ENCODE measurements at places on chromosomes 1 and 21.

GRCh38 chr1:4323309-4323708 lies 331.1 kb upstream of the AJAP1 start:
- DNase-seq = no peak

GRCh38 chr1:243638186-243638585 lies 211.9 kb downstream of the AKT3 start:
- DNase-seq = no peak

DNA sequence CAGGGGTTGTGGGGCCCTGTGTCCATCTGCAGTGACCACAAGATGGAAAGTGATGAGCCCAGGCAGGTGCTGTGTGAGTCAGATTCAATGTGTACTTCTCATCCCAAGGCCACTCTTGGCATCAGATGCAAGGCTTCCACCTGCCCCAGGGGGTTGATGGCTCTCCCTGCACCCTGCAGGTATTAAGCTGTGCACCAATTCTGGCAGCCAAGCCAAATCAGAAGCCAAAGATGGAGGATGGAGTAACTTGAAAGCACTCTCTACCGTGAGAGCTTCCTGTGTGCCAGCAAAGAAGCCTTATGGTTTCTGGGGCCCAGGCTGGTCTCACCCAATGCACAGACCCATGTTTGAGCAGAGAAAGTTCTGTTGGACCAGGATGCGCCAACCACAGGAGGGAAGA lies 44.3 kb upstream of the TENT5C start:
- no peak for DNase-seq

DNA sequence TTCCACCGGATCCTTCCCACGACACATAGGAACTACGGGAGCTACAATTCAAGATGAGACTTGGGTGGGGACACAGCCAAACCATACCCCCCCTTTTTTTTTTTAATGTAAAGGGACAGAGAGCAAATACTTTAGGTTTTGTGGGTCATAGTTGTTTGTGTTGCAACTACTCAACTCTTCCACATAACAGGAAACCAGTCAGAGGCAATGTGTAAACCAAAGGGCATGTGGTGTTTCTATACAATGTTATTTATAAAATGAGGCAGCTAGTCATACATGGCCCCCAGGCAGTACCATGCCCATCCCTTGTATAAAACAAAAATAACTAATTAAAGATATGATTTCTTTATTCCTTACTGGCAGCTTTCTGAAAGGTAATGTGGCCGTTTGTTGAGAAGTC lies 845.4 kb upstream of the ADAMTS5 start:
- DNase-seq = no peak

DNA sequence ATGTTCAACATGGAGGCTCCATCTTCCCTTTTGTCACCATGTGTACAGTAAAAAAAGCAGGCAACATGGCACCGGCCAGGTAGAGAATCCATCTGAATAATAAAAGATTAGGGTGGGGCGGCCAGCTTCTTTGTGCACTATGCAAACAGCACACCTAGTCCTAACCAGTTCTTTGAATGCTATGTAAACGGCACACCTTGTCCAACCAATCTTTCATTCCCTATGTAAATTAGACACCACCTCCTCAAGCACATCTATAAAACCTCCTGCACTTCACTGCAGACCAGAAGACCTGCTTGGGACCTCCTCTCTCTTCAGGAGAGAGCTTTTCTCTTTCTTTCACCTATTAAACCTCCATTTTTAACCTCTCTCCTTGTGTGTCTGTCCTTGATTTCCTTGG lies 28.2 kb downstream of the TFB2M start:
- DNase-seq = no peak

GRCh38 chr1:227547310-227548118 lies 15.8 kb upstream of the ZNF678 start:
- DNase-seq = no peak

DNA sequence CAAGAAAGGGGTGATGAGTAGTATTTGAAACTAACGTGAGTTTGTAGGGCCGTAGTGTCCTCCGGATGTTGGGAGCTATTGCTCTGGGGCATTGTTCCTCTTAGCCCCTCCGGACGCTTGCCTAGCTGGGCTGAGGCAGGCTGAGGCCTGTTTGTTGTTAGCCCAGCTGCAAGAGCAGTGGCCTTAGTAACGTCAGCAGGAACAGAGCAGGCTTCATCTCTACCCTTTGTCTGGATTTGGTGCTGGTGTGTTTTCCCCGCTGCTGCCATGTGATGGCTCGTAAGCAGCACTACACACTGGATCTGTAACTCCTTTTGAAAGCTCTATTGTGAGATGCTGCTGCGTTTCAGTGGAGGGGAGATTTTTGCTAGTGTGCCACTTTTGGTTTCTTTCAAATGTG lies 57.6 kb downstream of the DNM3 start:
- no peak for DNase-seq

DNA sequence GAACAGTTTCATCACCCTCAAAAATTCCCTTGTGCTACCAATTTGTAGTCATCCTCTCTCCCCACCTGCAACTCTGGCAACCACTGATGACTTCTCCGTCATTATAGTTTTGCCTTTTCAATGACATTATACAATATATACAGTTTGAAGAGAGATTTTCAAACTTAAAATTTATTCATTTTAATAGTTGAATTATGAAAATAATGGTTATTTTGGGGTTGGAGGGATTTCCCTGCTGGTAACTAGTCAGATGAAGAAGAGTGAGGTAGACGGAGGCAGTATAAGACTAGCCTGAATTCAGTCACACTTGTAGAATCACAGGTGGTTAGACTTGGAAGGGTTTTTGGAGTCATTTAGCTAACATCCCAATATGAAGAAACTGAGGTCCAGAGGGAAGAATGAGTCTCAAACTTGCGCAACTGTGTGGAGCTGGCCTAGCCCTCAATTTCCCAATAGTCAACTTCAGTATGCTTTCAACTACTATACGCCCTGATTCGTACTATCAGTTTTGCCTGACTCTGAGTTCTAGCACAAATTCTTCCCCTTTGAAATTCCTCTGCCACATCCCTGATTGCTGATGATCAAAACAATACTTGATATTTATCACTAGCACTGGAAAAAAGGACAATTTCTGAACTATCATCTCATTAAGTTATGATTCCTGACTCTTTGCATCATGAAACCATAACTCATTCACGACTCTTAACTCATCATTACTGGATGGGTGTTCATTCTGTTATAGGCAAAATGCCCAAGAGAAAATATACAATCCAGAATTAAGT lies 54.2 kb downstream of the VANGL2 start:
- no peak for DNase-seq

DNA sequence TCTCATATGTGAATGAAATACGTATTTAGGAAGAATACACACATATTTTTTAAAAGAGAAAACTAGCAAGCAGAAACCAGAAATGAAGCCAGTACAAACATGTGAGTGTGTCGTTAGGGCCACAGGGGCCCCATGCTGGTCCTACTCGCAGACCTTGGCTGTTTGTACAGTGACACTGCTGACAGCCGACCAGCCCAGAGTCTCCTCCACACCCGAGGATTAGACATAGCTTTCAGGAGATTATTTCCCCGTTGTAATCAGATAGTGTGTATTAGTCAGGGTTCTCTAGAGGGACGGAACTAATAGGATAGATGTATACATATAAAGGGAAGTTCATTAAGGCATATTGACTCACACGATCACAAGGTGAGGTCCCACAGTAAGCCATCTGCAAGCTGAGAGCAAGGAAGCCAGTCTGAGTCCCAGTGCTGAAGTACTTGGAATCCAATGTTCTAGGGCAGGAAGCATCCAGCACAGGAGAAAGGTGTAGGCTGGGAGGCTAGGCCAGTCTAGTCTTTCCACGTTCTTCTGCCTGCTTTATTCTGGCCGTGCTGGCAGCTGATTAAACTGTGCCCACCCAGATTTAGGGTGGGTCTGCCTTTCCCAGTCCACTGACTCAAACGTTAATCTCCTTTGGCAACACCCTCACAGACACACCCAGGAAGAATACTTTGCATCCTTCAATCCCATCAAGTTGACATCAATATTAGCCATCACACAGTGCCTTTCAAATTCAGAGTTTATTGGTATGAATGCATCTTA lies 51.2 kb downstream of the DIP2A start:
- DNase-seq = no peak

- DNase-seq = no peak
Observed at GRCh38 chr1:184002071-184002470, 35.5 kb downstream of the COLGALT2 start.

DNA sequence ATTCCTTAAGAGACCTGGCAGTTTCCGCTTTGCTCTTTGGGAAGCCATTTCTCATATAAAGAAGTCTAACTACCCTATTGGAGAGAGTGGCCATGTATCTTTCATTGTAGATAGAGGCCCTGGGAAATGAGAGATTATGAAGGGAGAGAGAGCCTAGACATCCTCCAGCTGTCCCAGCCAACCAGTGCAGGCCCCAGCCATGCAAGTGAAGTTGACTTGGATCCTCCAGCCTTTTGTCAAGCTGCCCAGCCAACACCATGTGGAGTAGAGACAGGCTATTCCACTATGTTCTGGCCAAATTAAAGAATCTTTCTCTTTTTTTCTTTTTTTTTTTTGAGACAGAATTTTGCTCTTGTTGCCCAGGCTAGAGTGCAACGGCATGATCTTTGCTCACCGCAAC lies 7.1 kb upstream of the ANP32E start:
- DNase-seq = no peak

DNA sequence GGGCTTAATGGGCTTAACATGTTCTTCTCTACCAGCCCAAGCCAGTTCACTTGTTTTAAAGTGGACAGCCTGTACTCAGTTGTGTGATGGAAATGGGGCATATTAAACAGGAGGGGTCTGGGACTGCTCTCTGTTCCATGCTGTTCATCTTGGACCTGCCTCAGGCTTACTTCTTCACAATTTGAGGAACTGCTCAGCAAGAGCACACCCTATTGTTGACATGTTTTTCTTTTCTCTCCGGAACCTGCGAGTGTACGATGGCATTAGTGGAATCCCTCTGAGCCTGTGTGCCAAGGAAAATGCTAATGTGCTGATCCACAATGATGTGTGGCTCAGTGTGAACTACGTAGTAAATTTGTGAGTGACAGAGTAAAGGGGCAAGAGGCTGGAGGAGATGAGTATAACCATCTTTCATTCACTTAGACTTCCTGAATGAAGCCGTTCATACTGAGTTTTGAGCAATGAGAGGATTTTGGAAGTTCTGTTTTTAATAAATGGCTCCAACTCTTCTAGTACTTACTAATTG lies 6.9 kb downstream of the AHCYL1 start:
- no peak for DNase-seq

- no peak for DNase-seq
Observed at GRCh38 chr1:36248250-36248894, 24.1 kb downstream of the THRAP3 start.

DNA sequence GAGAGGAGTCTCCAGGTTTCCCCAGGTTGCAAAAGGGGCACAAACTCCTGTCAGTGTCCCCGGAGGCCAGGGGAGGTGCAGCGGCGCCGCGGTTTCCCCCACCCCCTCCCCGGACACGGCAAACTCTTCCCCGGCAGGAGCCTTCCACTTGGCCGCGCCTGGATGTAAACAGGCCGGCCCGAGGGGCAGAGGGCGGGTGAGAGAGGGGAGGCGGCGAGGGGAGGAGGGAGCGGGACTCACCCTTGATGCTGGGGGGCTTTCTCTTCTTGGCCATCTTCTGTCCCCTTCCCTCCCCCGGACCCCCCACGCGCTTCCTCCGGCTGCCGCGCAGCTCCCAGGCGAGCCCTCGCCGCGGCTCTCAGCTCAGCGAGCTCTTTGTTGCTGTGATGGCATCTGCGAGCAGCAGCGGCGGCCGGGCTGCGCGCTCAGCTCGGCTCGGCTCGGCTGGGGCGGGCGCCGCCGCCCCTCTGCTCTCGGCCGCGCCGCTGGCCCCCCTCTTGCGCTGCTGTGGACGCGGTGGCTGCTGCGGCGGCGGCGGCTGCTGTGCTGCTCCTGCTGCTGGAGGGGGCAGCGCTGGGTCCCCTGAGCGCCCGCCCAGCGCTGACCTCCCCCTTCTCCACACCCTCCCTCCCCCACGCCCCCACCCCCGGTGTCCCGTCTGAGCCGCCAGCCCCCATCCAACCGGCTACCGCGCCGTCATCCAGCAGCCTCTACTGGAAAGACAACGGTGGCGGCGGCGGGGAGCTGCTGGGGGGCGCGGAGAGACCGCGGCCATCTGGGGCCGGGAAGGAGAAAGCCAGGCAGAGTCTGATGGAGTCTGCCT lies 4.9 kb upstream of the SLC44A5 start:
- no peak for DNase-seq

All from cortex of kidney (tissue), 1 donor.